ENCODE measurements at places on chromosomes 3 and 15. TPM values are rescaled to one million over a fixed set of nuclear protein-coding genes. Genes with fewer than 3 reads are reported as not detected.

Gene GOLGA6L7
- not detected for total RNA-seq

Gene MUSTN1
- total RNA-seq, result 0.44 TPM

Gene OSTN
- not detected for total RNA-seq

Gene IL12A
- total RNA-seq, result 2.8 TPM

Gene EPB42
- not detected for total RNA-seq

Gene RBPMS2
- 11.6 TPM for total RNA-seq
